ENCODE measurements at places on chromosomes 16 and 17.
A peak's percentile ranks its signal among the peaks of the same experiment; 100 is the strongest.

GRCh38 chr16:20871258-20871657 is 28.9 kb downstream of the DCUN1D3 start:
- DNase-seq, result no peak

DNA sequence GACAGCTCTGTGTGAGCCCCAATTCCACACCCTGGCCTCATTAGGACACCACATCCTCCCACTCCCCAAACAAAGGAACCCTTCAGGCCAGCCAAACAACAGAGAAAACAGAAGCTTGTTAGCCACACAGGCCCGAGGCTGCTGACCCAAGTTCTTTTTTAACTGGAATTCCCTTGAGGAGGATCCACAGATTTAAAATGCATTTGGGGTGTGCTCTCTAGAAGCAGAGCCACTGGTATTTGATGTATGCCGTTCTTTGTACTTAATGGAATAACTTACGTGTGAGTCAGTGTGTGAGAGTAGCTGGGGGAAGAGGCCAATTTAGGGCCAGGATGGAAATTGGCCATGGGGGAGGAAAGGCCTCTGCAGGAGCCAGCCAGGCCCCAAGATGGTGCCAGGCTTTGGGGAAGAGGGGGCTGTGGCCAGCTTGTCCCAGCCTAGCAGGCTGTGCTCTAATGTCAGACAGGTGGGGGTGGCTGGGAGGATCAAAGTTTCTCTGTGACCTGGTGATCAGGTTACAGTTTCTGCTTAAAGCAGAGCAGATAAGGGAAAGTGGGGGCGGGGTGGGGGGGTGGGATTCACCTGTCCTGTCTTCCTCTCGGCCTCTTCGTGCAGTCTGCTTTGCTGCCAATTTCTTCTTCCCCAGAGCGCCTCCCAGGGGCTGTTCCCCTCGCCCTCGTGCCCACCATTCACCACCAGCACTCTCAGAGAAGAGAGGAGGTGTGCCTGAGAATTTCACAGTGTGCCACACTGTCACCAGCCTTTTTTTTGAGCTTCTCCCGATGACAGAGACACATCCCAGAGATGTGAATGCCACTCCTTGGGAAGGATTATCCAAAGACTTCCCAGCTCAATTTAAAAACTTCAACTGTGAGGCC is 50.8 kb downstream of the TOM1L2 start:
- DNase-seq, result peak; percentile 57

- no peak for DNase-seq
Observed at GRCh38 chr17:3723188-3723555, 531 bp upstream of the HASPIN start.

- DNase-seq, result no peak
Observed at GRCh38 chr16:49834531-49835151, 21.3 kb downstream of the ZNF423 start.

DNA sequence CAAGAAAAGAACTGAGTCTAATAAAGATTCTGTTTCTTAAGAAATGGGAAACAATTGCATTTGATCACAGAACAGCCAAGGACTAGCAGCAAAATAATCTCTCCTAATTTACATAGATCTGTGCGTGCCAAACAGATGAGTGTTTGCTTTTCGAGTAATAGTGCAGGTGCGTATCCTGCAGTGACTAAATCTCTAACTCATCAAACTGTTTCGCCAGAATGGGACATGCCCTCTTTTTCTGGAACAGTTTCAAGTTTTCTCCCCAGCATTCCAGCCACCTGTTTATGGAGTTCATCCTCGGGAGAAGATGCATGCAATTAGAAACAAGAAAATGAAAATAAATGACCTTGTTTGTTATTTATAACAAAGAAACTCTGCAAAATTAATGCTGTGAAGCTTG is 5.7 kb upstream of the TOX3 start:
- no peak for DNase-seq

GRCh38 chr17:35407531-35407930 is 24.8 kb downstream of the SLFN12 start:
- no peak for DNase-seq
